ENCODE measurements at places on chromosomes 4 and X. TPM values are rescaled to one million over a fixed set of nuclear protein-coding genes. Genes with fewer than 3 reads are reported as not detected.

DNA sequence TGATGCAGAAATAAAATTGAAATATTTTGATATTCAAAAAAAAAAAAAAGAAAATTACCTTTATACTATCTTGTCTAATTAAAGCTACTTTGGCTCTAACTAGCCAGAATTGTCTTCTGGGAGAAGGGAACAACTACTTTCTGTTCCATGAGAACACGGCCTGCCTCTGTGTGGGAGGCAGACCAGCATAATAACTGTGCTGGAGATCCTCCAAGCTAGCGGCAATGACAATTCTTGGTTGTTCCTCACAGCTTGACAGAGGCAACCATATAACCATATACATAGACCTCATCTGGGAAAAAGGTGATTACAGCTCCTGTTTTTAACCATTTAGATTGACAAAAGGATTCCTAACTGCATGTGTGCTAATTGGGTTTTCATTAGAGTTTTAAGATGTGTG lies 95.7 kb downstream of the RBMX2 start:
- DNase-seq: no peak

- DNase-seq: no peak
Observed at GRCh38 chr4:152665691-152666395, 14.0 kb downstream of the TMEM154 start.

DNA sequence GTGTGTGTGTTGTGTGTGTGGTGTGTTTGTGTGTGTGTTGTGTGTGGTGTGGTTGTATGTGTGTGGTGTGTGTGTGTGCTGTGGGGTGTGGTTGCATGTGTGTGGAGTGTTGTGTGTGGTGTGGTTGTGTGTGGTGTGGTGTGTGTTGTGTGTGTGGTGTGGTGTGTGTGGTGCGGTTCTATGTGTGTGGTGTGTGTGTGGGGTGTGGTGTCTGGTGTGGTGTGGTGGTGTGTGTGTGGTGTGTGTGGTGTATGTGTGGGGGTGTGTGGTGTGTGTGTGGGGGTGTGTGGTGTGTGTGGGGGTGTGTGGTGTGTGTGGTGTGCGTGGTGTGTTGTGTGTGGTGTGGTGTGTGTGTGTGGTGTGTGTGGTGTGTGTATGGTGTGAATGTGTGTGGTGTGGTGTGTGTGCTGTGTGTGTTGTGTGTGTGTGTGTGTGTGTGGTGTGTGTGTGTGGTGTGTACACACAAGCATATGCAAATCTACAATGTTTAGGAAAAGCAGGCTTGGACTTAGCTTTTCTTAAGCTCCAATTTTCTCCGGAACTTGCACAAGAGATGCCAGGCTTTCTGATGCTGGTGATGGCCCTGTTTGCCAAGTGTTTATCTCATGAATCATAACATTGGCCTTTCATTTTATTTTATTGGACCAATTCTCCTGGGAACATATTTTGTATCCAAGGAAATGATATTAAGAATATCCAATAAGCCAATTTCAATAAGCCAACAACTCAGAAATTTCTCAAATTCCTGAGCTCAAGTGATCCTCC lies 148.7 kb downstream of the SPATA18 start:
- DNase-seq: no peak

GAK gene
- total RNA-seq: 73.5 TPM

DNA sequence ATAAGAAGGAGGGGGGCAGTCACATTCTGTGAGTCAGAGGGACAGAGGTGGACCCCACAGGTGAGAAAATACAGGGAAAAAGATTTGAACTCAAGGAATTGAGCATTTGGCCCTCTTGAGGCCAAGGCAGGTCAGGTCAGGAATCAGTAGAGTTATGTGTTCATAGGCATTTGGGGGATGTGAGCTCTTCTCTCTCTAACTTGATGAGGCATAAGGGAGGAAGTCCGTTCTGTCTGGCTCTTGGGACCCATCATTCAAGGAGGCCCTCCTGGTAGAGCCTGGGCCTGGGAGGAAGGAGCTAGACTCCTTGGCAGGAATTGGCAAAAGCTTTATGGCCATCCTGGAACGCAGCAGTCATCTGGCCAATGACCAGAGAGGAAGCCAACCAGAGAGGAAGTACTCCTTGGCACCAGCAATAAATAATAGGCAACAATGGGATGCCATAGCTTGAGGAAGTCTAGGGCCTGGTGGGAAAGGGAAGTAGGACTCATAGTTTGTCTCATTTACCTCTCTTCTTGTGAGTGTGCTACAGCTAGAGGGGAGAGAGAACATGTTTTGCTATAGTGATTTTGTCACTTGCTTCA lies 53.0 kb downstream of the MSN start:
- no peak for DNase-seq

DNA sequence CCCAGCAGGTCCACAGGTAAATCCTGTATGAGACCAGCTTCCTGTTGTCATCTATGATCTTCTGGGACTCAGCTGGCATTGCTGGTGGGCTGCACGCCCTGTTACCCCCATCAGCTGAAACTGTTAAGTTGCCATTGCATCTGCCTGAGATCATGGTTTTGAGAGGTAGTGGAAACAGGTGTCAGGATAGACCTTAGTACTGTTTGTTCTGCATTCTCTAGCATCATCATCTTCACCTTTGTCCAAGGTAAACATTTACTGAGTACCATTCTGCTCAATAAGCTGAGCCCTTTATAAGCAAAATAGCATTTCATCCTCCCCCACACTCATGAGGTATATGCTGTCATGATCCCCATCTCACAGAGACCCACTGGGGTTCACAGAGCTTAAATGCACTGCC lies 42.9 kb upstream of the PROM1 start:
- DNase-seq: no peak

DNA sequence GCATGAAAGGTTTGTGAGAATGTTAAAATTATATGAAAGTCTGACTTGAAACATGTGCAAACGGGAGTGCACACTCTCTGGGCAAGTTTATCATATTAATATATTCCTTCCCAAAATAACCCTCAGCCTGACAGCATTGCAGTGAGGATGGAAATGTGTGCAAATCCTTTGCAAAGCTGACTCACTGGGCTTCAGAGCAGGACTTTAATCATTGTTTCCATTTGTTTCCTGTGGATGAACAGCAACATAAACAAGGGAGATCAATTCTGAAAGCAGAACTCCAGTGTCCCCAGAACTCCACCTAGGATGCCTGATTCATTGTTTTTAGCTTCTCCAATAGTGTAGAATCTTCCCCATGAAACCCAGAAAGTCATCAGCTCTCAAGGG lies 32.9 kb downstream of the SLC2A9 start:
- DNase-seq: no peak

GRCh38 chr4:20895208-20895607 lies 194.9 kb downstream of the PACRGL start:
- no peak for DNase-seq

- DNase-seq: no peak
Observed at GRCh38 chr4:73871511-73872310, 2.5 kb downstream of the CXCL1 start.

DNA sequence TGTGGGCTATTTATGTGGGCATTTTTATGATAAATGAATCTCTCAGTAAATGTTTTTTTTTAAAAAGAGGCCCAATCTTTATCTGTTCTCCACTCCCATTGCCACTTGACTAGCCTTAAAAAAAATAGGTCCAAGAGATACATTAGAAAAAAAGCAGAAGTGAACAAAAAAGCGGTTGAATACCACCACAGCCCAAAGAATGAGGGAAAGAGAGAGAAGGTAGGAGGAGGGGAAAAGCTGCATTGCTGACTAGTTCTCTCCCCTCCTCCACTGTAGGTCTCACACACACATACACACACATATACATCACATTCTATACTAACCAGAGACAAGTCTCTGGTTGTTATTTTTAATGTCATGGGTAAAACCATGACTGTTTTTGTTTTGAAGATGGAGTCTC lies 95.8 kb upstream of the IL13RA1 start:
- DNase-seq: no peak
